Spleen (tissue), 13 donors: ENCODE measurements at places on chromosomes 7 and 10. TPM values are rescaled to one million over a fixed set of nuclear protein-coding genes. Genes with fewer than 3 reads are reported as not detected.

Gene EXOC4
- total RNA-seq = 95.1 TPM

Gene SMKR1
- 1.4 TPM for total RNA-seq

Gene LGI1
- not detected for total RNA-seq

Gene NFKB2
- 57.8 TPM for total RNA-seq

Gene WNT8B
- not detected for total RNA-seq

GRCh38 chr10:70441161-70441894 lies at the start of gene NODAL:
Gene NODAL, minus strand, starts transcription at chr10:70441681. Its CDS starts 14 bp downstream, at chr10:70441667.
- no peak for DNase-seq

- no peak for DNase-seq
Measured at GRCh38 chr7:138257459-138258196, 181.4 kb downstream of the AKR1D1 start.

GRCh38 chr7:80392229-80393169 lies 119.4 kb downstream of the GNAT3 start:
- DNase-seq = no peak

DNA sequence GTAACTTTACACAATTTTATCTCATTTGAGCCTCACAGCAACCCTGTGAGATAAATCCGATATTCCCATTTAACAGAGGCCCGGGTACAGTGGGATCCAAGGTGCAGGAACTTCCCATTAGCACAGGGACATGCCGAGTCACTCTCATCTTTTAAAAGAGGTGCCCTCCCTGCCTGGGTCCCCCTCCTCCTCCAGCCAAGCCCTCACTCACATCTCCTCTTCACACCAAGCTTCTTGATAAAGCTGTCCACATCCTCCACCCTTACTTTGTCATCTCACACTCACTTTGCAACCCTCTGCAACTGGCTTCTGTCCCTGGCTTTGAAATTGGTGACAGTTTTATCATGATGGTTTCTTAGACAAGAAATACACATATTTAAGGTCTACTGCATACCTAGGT lies 144.6 kb upstream of the RHEB start:
- no peak for DNase-seq

DNA sequence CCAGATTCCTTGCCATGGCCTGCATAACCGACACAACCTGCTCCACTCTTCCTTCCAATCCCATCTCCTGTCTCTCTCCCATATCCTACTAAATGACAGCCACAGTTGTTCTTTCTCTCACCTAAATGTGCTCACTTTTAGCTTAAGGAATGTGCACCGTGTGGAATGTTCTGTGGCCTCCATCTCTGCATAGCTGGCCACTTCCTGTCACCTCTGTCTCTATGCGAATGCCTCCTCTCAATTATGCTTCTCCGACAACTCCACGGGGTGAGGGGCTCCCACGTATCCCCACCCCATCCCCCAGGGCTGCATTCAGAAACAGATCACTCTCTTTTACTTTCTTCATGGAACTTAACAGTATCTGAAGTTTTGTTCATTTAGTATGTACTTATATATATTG lies 110.7 kb downstream of the RAB18 start:
- no peak for DNase-seq

GRCh38 chr7:15046861-15047260 lies 144.3 kb upstream of the DGKB start:
- no peak for DNase-seq

DNA sequence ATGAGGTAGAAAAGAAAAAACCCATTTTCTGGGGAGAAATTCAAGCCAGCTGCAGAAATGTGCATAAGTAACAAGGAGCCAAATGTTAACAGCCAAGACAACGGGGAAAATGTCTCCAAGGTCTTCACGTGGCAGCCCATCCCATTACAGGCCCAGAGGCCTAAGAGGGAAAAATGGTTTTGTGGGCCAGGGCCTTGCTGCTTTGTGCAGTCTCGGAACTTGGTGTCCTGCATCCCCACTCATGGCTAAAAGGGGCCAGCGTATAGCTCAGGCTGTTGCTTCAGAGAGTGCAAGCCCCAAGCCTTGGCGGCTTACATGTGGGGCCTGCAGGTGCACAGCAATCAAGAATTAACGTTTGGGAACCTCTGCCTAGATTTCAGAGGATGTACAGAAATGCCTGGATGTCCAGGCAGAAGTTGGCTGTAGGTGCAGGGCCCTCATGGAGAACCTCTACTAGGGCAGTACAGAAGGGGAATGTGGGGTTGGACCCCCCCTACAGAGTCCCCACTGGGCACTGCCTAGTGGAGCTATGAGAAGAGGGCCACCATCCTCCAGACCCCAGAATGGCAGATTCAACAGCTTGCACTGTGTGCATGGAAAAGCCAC lies 9.0 kb downstream of the ORC5 start:
- DNase-seq = no peak

- peak; percentile 87 for DNase-seq
Measured at GRCh38 chr7:2863461-2864066, 19.5 kb upstream of the GNA12 start.
